Inflammatory macrophage treated with lipopolysaccharide for 4 hours (primary cell): ENCODE measurements at places on chromosomes 1 and 21.
A peak's percentile ranks its signal among the peaks of the same experiment; 100 is the strongest.

DNA sequence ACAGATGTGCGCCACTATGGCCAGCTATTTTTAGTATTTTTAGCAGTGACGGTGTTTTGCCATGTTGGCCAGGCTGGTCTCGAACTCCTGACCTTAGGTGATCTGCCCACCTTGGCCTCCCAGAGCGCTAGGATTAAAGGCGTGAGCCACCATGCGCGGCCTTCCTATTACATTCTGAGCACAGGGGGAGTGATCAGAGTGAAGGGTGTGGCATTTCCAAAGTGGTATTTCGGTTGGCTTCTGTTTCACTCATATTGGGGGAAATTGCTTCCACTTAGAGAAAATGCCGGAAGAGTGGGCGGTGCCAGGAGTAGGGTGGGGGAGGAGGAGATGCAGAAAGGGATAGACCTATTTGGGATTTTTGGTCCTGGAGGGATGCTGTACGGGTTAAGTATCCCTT lies 4.3 kb downstream of the PIK3CD start:
- DNase-seq: peak; percentile 52

DNA sequence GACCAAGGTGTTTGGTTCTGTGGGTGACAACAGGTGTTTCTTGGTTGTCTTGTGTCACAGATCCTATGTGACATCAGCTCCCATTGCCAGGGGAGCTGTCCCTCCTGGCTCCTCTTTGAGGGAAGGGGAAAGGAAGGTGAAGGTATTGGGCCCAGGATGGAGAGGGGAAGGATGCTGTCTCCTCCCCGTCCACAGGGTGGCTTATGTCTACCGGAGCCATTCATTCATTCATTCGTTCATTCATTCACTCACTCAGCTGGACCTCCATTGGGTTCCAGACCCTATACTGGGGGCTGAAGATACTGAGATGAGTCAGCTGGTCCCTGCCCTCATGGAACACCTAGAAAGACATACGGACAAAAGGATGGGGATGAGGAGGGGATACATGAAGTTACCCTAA lies 38.9 kb downstream of the EPHB2 start:
- no peak for DNase-seq

- peak; percentile 16 for DNase-seq
Observed at GRCh38 chr1:89759036-89759435, 61.8 kb upstream of the LRRC8D start.

DNA sequence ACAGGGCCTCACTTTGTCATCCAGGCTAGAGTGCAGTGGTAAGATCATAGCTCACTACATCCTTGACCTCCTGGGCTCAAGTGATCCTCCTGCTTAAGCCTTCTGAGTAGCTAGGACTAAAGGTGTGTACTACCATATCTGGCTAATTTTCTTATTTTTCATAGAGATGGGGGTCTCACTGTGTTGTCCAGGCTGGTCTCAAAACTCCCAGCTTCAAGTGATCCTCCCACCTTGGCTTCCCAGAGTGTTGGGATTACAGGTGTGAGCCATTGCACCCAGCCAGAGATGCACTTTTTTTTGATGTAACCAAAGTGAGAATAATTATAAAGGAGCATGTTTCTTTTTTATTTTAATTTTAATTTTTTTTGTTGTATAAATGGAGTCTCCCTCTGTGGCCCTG lies 28.4 kb downstream of the CLIC4 start:
- no peak for DNase-seq

GRCh38 chr1:80988926-80989325 lies 811.8 kb upstream of the ADGRL2 start:
- DNase-seq: no peak

- no peak for DNase-seq
Observed at GRCh38 chr1:237327061-237327460, 285.1 kb downstream of the RYR2 start.

DNA sequence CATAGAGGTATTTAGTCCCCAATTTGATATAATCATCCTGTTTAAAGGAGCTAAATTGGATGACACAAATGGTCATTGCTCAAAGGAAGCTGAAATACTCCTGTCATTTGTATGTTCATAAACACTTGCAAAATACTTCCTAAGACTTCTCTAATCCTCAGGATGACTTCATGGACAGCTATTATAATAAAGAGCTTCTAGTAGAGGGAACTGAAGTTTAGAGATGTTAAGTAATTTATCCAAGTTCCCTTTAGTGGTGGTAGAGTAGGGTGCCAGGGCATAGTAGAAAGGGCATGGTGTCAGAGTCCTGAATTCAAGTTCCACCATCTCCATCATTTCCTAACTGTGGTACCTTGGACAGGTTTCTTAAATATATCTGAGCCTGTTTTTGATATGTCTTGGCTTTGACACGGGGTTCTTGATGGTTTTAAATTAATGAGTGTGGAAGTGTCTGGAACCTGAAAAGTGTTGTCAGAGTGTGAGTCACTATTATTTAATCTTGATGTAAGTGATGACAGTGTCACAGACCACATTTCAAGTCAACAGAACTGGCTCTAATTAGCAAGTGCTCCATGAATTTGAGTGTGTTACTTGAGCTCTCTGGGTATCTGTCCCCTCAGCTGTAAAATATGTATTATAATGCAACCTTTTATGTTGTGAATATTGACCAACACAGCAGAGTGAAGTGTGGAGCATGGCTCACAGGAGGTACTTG lies 12.1 kb upstream of the GBP6 start:
- DNase-seq: peak; percentile 96

- no peak for DNase-seq
Observed at GRCh38 chr1:233102341-233102740, 151.9 kb downstream of the NTPCR start.

- DNase-seq: peak; percentile 99
Observed at GRCh38 chr1:150162862-150163706, 13.4 kb downstream of the PLEKHO1 start.

DNA sequence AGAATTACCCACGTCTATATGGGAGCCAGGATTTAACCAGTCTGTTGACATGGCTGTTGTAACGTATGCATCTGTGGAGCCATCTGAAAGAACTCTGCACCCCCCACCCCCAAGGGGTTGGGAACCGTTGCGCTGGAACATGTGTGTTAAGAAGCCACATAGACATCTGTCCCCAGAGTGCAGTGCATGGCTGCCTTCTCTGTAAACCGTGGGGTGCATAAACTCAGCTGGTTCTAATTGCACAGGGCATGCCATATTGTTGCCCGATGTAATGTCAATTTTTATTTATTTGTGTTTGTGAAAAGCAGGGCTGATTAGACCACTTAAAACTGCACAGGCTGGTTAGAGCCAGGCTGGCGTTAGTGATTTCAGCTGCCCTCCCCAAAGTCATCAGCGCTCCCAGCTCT lies 70.1 kb upstream of the ROR1 start:
- DNase-seq: no peak

- DNase-seq: no peak
Observed at GRCh38 chr1:1093610-1093943, 19.5 kb upstream of the RNF223 start.

GRCh38 chr1:244839656-244840055 lies 4.2 kb downstream of the COX20 start:
- DNase-seq: no peak

- no peak for DNase-seq
Observed at GRCh38 chr1:228429698-228430097, 13.0 kb upstream of the TRIM17 start.

- peak; percentile 34 for DNase-seq
Observed at GRCh38 chr1:28518745-28519341, 13.0 kb downstream of the RCC1 start.

- DNase-seq: no peak
Observed at GRCh38 chr1:147079400-147080005, 92.8 kb downstream of the PRKAB2 start.

DNA sequence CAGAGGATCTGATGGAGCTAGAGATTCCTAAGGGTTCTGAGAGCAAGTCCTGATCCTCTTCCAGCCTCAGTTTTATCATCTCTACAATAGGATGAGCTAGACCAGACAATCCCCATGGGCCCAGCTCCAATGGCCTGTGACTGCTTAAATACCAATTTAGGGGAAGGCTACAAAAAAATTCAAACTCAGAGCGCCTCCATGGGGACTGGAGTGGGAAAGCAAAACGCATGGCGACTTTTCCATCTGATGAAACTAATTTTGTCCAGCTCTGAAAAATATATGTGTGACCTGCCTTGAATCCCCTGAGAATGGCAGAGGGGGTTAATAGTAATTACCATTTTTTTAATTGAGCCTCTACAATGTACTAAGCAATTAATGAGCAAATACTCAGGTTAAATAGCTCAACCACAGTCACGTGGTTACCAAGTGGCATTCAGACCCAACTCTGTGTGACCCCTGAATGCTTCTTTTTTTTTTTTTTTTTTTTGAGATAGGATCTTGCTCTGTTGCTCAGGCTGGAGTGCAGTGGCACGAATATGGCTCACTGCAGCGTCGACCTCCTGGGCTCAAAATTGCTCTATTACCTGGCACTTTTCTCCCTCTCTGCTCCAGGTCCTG lies 8.4 kb downstream of the EXTL1 start:
- DNase-seq: no peak

DNA sequence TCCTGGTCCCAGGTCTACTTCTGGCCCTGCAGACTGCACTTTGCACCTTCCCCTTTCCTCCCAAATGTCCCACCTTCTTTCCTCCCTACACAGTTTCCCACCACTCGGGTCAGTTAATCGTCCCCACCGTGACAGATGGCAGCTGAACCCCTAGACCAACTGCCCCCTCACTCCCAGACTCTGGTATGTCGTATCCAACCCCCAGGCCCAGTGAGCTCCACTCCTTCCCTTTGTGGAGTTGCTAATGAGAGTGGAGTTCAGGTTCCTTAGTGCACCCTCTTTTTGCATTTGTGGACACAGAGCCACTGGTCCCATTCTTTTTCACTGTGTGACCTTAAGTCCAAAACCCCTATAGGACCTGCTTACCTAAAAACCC lies 1.8 kb downstream of the MAN1C1 start:
- no peak for DNase-seq

- DNase-seq: no peak
Observed at GRCh38 chr1:202143768-202144401, 652 bp downstream of the ARL8A start.

GRCh38 chr1:234186037-234186688 lies 187.1 kb upstream of the COA6 start:
- DNase-seq: no peak

DNA sequence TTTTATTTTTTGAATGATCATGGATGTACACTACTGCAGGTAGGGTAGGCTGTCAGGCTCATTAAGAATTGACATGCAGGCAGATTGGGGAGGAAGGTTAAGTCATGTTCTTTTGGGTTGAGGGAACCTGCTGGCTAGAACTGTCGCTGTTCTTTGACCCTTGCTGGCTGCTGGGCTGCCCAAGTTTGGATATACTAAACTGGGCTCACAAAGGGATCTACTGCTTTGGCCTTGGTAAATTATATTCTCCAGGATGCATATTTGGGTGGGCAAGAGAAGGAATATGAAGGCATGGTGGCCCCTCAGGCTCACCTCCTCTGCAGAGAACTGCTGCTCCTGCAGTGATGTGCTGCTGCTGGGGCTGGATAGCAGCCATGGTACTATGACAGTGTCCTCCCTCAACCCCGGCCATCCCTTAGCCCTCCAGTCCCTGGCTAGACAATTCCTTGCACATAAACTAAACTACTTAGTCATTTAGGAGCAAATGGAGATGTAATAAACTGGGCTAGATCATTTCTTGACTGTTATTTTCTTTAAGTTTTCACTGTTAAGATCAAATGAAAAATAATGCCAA lies 6.1 kb downstream of the ATP1A1 start:
- no peak for DNase-seq

GRCh38 chr1:212247179-212247721 lies 38.0 kb upstream of the PPP2R5A start:
- DNase-seq: no peak

- DNase-seq: no peak
Observed at GRCh38 chr1:61343734-61344420, 261.5 kb downstream of the NFIA start.

DNA sequence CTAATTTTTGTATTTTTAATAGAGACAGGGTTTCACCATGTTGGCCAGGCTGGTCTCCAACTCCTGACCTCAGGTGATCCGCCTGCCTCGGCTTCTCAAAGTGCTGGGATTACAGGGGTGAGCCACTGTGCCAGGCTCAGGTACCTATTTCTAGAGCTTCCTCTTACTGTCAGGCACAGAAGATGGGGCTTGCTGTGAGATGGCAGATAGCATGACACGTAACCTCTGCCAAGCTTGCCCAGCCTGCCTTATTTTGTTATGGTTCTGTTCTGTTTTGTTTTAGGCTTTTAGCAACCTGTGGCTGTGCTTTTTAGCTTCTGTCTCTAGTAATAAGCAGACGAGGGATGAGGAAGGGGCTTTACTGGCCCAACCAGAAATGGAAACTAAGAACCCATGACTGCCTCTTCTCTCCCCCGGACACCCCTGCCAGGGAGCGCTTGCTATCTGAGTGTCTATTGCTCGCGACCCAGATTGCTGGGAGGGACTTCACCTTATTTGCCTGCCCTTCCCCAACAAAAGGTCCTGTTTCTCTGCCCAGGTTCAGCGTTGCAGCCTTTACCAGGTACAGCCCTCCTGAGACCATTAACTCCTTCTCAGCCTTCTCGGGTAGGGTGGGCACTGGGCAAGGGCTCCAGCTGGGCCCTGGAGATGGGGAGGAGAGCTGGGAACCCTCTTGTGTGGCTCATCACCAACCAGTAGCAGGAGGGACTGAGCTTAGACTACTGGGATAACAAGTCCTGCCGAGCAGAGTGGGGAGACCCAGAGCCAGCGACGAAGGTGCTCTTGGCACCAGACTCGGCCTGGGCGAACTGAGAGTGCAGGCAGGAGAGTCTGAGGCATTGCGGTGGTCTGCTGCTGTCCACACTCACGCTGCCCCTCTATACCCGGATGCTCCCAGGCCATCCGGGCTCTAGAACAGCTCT lies 13.5 kb upstream of the LGR6 start:
- no peak for DNase-seq

GRCh38 chr1:178337091-178337706 lies 159.6 kb downstream of the CLEC20A start:
- peak; percentile 31 for DNase-seq

- DNase-seq: no peak
Observed at GRCh38 chr1:221337106-221337505, 404.8 kb downstream of the DUSP10 start.

DNA sequence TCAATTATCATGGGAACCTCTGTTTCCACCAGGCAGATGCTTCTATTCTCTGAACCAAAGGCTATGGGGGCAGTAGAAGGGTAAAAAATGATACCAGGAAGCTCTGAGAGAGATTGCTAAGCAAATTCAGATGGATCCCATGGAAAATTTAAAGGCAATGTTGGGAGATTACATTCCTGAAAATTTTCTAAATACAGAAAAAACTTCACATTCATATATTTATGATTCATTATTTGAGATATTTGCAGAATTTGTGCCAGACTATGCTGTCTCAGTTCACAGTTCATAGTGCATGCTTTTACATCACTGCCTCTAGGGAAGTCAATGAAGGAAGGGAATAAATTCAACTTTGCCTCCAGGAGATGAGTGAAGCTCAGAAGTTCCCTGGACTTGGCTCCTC lies 57.5 kb downstream of the KCNT2 start:
- DNase-seq: no peak

DNA sequence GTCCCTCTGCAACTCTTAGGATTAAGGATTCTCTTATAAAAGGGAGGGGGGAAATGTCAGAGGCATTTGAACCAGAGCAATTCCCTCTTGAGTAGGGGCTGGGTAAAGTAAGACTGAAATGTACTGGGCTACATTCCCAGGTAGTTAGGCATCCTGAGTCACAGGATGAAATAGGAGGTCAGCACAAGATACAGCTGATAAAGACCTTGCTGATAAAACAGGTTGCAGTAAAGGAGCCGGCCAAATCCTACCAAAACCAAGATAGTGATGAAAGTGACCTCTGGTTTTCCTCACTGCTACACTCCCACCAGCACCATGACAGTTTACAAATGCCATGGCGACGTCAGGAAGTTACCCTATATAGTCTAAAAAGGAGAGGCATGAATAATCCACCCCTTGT lies 14.3 kb upstream of the COX20 start:
- DNase-seq: no peak

GRCh38 chr21:40847951-40848350 lies 993 bp upstream of the DSCAM start:
- no peak for DNase-seq
